Hepatocyte (in vitro differentiated cells): ENCODE measurements at places on chromosomes 12 and 14.

DNA sequence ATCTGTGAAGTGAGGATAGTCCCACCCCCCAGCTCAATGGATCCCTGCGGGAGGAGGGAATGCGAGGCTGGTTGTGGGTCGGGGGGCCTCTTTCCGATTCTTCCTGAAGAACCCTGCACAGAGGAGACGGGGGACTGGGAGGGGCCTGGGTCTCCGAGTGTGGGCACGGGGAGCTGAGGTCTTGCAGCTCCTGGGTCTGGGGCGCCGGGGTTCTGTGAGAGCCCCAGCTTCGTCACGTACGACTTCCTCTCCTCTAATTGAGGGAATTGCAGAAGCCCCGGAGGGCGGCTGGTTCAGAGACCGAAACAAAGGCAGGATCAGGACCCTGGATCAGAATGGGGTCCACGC lies 66.6 kb downstream of the DIO3 start:
- DNase-seq = no peak

- no peak for DNase-seq
Measured at GRCh38 chr14:97748616-97749015, 951.4 kb downstream of the VRK1 start.

DNA sequence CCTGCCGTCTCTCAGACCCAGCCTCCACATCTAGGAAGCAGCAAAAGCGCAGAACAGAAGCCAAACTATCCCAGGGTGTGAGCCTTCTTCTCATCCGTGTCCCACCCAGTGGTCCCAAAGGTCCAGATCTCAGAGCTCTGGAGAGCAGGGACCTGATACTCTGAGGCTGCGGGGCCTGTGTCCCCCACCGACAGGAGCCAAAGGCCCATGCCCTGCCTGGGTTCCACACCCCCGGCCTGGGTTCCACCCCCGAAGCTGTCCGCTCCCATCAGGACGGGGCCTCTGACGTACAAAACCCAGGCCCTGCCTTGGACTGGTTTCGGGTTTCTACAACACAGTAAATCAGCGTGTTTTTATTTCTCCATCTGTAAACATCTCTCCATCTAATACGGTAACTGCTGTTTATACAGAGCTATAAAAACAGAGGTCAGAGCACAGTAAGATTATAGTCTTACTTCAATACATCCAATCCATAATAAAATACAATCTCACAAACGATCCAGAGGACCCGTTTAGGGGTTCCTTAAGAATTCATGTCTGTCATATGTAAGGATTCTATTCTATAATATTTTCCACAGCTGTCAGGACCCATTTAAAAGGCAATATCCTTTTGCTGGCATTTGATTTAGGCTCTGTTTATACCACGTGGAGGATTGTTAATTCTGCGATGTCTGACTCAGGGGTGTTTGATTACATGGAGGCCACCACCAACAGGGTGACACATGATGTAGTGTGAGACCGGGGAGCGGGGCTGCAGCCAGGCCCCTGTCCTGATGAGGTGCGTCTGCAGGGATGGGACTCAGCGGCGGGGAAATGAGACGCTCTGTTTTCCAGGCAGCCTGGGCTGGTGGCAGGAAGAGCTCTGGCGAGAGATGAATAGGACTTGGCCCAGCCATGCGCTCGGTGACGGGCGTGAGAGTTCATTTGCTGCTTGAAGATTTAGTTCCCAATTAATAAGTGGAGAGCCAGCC lies 110.3 kb downstream of the DICER1 start:
- peak; percentile 28 for DNase-seq

GRCh38 chr12:12899530-12900380 lies 8.4 kb downstream of the GPRC5A start:
- DNase-seq = peak; percentile 80

DNA sequence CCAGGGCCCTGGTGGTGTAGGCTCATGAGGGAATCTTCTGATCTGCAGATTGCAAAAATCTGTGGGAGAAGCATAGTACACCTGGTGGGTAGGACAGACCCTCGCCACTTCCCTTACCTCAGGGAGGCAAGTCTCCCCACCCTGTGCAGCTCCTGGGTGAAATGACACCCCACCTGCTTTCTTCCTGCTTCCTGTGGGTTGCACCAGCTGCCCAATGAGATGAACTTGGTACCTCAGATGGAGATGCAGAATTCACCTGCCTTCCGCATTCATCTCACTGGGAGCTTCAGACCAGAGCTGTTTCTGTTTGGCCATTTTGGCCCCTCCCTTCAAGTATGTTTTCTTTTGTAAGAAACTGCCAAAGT lies 4.7 kb downstream of the CLEC2D start:
- DNase-seq = no peak

DNA sequence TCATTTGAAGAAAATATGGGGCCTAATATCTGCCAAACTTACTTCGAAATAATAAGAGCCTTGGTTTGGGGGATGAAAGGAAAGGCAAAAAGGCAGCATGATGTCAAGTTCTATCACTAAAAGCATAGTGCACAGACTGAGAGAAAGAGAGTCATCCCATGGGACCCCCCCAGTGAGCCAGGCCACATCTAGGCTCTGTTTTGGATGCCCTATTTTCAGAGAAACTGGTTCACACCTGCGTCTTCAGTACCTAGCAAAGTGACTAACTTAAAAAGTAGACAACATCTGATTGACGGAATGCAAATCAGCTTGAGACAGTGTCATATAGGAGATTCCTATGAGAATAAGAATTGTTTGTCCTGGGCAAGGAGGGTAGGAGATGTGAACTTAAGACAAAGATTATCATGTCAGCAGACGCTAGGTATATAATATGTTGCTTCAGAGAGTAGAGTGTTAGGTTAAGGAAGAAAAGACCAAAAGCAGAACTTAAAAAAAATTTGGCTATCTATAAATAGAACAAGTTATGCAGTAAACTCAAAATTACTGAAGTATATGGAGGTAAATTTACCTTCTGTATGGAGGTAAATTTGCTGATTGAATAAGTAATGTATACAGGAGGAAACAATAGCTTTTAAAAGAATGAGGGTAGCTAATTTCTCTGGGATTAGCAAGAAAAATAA lies 148.2 kb downstream of the SLC41A2 start:
- DNase-seq = no peak

DNA sequence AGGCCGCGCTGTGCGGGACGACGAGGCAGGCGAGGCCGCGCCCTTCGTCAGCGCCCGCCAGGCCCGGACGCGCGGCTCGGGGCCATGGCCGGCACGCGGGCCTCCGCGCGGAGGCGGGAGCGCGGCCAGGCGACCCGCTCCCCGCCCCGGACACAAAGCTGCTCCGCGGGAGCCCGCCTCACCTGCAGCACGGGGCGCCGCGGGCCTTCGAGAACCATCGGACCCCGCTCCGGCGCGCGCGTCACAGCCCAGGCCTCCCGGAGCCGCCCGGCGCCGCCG lies 342 bp downstream of the DICER1 start:
- no peak for DNase-seq

GRCh38 chr14:95519699-95520098 lies 3.2 kb upstream of the SYNE3 start:
- DNase-seq = no peak

- DNase-seq = no peak
Measured at GRCh38 chr14:96304956-96305355, 48.9 kb downstream of the BDKRB1 start.

DNA sequence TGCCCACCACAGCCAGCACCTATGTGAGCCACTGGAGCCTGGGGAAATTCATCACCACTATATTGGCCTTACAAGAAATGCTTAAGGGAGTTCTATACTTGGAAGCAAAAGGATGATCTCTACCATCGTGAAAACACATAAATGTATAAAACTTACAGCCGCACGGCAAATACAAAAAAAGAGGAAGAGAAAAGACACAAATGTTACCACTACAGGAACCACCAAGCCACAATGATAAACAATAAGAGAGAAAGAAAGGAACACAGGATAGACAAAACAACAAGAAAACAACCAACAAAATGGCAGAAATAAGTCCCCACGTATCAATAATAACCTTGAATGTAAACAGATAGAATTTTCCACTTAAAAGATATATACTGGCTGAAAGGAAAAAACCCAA lies 267.5 kb downstream of the TMEM121 start:
- no peak for DNase-seq

- DNase-seq = no peak
Measured at GRCh38 chr14:83893447-83893846, 1636.5 kb upstream of the FLRT2 start.

GRCh38 chr12:53059434-53060063 lies 9.7 kb downstream of the TNS2 start:
- no peak for DNase-seq

DNA sequence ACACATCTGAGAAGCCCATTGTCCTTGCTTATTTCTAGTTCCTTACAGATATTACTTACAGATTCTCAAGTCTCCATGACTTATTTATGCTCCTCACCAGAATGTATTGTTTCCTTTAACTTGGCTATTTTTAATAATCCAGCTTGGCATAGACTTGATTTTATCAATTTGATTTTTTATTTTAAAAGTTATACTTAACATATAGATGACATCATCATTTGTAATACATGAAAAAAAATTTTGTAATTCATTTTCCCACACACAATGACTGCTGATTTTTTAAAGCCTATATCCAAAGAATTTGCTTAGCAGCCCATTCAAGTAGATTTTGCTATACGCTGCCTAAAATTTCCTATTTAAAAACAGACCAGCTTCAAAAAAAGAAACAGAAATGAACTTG lies 39.8 kb downstream of the PTPRR start:
- DNase-seq = no peak

- no peak for DNase-seq
Measured at GRCh38 chr12:110718222-110718908, 24.3 kb downstream of the PPP1CC start.

- no peak for DNase-seq
Measured at GRCh38 chr14:36756226-36756625, 94.6 kb downstream of the PAX9 start.

DNA sequence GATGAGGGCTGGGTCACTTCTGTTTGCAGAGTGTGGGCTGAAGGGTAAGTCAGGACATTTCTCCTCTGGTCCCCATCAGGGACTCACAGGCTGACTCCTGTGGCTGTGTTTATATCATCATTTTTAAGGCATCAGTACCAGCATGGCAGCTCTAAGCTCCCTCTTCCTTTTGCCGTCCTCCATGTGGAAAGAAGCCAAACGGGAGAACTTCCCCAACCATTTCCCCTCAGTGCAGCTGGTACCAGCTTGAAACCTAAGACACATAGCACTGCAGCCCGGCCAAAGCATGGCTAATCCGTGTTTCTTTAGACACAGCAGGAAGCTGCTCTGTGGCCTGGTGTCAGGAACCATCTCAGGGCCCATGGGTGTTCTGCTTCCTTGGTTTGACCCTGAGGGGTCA lies 31.9 kb upstream of the ATP2A2 start:
- no peak for DNase-seq

DNA sequence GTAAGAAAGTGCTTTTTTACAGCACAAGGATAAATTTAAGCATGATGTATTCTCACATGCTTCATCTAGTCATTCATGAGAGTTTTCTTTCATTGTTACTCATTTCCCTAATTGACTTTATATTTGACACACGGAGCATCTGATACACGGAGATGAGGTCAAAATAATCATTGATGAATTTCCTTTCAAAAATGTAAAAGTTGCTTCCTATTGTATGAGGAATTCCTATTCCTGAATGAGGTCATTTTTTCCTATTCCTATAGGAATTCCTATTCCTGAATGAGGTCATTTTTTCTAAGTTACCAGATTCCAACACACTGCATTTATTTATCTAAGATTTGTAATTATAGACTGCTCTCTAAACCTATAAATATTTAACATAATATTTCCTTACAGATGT lies 316.7 kb upstream of the KITLG start:
- no peak for DNase-seq

DNA sequence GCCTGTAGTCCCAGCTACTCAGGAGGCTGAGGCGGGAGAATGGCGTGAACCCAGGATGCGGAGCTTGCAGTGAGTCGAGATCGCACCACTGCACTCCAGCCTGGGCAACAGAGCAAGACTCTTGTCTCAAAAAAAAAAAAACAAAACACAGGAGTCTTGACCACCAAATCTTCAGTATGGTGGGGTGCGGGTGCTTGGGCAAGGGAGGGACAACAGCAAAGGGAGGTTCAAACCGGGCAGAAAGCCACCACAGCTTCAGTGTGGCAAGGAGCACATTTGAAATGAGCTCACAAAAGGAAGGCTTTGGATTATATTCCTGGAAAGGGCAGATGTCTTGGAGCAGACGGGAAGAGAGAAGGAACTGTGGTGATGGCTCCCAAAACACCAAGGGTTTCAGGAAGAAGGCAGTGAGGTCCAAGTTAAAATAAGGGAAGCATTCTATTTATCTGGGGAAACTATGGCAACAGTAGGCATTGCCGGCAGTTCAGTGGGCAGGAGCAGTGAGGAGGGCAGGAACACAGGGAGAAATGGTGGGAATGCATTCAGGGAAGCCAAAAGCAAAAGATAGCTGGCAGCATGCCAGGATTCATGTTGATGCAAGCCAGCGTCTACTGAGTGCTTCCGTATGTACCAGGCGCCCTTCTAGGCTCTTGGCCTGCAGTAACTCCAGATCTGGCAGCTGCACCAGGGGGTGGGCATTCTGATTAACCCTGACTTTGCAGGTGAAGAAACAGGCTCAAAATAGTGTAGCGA lies 51.0 kb upstream of the SRSF5 start:
- peak; percentile 84 for DNase-seq

DNA sequence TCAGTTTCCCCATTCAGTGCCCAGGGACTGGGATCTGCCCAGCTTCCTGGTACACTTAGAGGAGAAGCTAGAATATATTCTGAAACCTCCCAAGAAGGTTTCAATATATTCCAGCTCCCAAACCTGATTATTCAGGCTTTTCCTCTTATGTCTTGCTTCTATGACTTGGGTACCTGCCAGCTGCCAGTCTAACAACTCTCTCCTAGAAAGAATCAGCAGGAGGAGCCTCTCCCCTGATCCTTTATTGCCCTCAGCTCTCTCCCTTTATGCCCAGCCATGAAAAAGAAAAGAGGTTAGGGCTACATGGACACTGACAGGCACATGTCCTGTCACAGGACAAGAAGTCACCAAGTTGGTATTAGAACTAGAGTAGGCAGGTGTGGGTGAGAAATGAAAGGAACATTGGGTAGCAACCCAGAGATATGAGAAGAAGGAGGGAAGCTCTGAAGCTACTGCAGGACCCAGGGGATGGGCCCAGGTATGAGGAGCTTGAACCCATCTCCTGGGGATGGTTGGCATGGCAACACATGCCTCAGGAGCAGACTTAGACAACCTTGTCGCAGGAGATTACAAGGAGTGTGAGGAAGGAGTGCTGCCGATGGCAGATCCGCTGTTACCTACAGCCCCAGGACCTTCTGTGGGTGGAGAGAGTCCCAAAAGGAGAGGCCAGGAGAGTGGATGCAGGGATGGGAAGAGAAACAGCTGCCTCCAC lies 2.0 kb upstream of the CACNB3 start:
- peak; percentile 37 for DNase-seq

GRCh38 chr12:106112145-106112821 lies 26.5 kb downstream of the NUAK1 start:
- DNase-seq = no peak

- no peak for DNase-seq
Measured at GRCh38 chr12:12008931-12009611, 61.7 kb upstream of the BCL2L14 start.

- DNase-seq = no peak
Measured at GRCh38 chr14:92103363-92103989, 2.9 kb downstream of the ATXN3 start.

GRCh38 chr12:1581973-1582708 lies 12.2 kb downstream of the FBXL14 start:
- DNase-seq = no peak

GRCh38 chr12:42485823-42486222 lies 103.7 kb downstream of the PRICKLE1 start:
- no peak for DNase-seq
